Fibroblast of the conjunctiva (primary cell): ENCODE measurements at places on chromosomes 5 and 9.

- no peak for DNase-seq
Measured at GRCh38 chr5:154898210-154898609, 39.8 kb downstream of the CNOT8 start.

DNA sequence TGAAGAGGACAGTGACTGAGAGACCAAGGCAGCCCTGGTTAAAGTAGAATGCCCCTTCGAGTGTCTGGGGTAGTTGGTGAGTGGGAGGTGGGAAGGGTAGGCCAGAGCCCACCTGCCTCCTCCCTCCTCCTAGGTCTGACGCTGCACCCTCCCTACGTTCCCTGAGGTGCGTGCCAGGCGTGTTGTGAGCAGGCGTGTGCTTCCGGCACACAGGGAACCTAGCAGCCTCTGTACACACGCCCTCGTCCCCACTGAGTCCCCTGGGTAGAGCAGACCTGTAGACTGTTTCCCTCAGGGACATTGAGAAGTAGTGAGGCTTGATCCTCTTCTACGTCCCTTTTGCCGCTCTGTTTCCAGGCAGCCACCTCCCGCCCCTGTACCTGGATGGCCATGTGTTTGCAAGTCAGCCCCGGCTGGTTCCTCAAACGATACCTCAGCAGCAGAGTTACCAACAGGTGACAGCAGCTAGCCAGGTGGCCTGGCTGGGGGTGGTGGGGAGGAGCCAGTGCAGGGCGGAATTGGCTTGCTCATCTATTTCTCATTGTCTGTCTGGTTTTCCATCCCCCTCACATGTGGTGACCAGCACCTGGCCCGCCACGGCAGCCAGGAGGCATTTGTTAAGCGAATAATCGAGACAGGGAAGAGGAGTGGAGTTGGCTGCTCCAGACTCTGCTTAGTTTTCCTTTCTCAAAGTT lies 16.8 kb upstream of the POMT1 start:
- DNase-seq, result no peak

- DNase-seq, result no peak
Measured at GRCh38 chr5:142722146-142722545, 36.3 kb upstream of the FGF1 start.

GRCh38 chr5:157387683-157388093 lies 72.3 kb upstream of the NIPAL4 start:
- peak; percentile 75 for DNase-seq

- DNase-seq, result no peak
Measured at GRCh38 chr5:178249191-178249989, 16.8 kb upstream of the PHYKPL start.

DNA sequence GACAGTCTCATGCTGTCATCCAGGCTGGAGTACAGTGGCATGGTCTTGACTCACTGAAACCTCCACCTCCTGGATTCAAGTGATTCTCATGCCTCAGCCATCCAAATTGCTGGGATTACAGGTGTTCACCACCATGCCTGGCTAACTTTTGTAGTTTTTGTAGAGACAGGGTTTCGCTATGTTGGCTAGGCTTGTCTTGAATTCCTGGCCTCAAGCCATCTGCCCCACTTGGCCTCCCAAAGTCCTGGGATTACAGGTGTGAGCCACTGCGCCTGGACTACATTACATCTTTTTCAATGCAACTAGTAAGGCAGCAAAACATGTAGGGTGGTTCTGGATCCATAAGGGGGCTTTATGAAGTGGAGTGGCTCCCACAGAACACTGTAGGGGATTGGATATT lies 29.6 kb upstream of the RASGEF1C start:
- DNase-seq, result no peak

DNA sequence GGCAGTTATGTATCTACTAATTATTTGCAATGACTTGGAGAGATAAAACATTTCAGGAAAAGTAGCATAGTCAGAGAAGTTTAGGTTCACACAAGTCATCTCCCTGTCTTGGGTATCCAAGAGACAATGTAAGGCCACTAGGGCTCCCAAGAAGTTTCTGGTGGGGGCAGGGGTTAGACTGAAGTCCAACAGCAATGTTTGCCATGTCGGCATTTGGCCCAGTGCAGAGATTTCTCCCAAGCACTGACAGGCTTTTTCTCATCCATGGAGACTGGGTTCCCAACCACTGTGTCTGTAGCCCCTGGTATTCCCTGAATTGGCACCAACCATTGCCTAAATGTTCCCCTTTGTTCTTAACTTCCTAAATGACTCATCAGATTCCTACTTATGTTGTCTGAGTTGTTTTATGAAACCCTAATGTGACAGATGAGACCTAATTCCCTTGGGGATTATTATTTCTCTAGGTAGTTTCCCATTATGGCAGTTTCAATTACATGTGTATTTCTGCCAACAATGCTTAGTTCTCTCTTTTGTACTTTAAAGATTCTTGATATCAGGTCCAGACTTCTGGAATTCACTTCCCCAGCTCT lies 103.6 kb upstream of the EGFLAM start:
- DNase-seq, result no peak

- DNase-seq, result no peak
Measured at GRCh38 chr9:136259517-136259813, 13.9 kb upstream of the QSOX2 start.

GRCh38 chr9:3507395-3508077 lies 18.3 kb downstream of the RFX3 start:
- no peak for DNase-seq

DNA sequence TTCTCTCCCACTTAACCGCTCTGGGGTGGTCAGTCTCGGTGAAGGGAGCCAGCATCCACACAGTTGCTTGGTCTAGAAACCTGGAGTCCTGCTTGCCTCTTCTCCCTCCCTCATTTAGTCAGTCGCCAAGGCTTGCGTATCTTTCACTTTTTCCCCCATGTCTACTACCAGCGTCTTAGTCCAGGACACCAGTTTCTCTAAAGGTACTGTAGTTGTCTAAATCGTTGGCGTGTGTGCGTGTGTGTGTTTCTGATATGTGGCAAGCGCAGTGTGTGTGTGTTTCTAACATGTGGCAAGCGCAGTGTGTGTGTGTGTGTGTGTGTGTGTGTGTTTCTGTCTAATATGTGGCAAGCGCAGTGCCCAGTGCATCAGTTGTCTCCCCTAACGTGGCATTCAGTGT lies 641 bp downstream of the ATP6V1G1 start:
- DNase-seq, result no peak

GRCh38 chr5:113379936-113380806 lies 54.6 kb downstream of the TSSK1B start:
- DNase-seq, result no peak

- no peak for DNase-seq
Measured at GRCh38 chr9:83291196-83291595, 228.3 kb upstream of the RASEF start.

- no peak for DNase-seq
Measured at GRCh38 chr5:138737494-138738265, 15.5 kb upstream of the CTNNA1 start.

- no peak for DNase-seq
Measured at GRCh38 chr9:99262949-99263418, 40.9 kb downstream of the SEC61B start.

DNA sequence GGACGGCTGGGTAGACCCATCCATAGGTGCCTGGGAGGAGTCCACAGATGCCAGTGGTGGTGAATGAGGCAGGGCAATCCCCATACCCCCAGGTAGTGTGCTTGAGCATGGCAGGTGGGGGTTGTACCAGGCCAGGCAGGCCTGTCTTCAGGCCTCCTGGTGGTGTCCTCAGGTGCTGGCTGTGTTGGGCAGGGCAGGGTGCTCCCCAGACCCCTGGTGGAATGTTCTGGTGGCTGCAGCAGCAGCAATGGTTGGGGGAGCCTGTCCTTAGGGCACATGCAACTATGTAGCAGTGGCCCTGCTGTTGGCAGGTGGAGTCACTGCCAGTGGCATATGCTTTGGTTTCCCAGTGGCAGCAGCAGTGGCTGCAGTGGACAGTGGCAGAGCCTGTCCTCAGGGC lies 10.0 kb downstream of the ALG2 start:
- no peak for DNase-seq

GRCh38 chr5:178430186-178431062 lies 159.8 kb downstream of the COL23A1 start:
- no peak for DNase-seq

- DNase-seq, result no peak
Measured at GRCh38 chr9:78238046-78239038, 2.5 kb downstream of the CEP78 start.

- no peak for DNase-seq
Measured at GRCh38 chr5:117394506-117395157, 820.0 kb upstream of the SEMA6A start.

GRCh38 chr9:112278152-112278551 lies 55.3 kb downstream of the PTBP3 start:
- DNase-seq, result no peak

- no peak for DNase-seq
Measured at GRCh38 chr9:137176302-137177182, 4.7 kb upstream of the TMEM210 start.

DNA sequence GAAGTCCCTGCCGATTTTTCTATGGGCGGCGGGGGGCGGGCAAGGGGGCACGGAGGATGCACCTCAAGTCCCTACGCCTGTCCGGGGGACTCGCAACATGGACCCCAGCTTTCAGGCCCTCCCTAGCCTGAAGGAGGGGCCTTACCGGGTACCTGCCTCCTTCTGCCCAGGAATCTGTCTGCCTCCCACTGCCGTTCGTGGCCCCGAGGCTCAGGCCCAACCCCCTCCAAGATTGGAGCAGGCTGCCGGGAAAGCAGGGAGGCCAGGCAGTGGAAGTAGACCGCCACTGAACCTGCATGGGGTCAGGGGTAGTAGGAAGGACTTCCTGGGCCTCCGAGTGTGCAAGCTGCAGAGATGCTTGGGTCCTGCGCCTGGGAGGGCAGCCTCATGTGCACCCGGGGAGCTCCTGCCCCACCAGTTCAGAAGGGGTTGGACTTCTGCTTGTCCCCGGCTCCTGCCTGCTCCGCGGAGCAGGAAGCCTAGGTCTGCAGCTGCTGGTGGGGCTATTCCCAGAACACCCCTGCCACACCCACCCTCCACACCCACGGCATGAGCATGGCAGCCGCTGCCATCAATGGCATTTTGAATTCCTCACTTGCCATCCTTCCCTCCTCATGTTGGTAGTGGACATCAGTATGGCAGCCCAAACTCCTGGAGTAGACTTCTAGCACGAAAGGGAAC lies 1312.7 kb upstream of the ACO1 start:
- no peak for DNase-seq

GRCh38 chr5:168988699-168989098 lies 312.2 kb downstream of the SLIT3 start:
- DNase-seq, result no peak
